NCI-H1436 (cell line): ENCODE measurements at places on chromosomes 16 and 17.

DNA sequence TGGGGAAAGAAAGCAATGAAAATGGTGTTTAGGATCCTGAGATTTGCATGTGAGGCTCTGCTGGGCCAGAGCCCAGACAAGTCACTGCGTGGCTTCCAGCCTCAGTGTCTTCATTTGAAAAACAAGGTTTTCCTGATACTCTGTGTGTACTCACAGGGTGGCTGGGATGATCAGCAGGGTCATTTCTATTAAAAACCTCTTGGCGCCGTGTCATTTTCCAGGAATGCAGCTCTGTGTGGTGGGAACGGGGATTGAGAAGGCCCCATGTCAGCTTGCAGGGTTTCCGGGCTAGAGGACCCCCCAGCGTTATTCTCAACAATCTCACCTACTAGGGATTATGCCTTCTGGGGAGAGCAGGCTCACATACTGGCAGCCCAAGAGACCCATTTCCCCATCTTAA, 73.5 kb downstream of the FOXL1 start:
- no peak for DNase-seq

- no peak for DNase-seq
Measured at GRCh38 chr16:54459509-54460262, 173.1 kb upstream of the IRX3 start.

DNA sequence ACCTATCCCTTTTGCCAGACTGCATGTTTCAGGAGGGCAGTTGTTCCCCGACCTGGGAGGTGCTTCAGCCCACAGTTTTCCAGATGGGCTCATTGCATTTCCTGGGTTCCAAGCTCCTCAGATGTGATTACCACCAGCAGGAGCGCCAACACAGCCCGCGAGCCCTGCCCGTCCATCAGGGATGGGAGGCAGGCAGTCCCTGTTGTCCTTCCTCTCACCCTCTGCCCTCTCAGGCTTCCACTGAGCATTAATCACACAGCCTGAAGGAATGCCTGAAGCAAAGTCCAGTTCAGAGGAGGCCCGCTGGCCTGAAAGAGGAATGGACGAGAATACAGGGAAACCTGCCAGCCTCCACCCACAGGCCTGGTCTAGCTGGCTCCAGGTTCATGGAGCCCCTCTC, 256.3 kb upstream of the SDK2 start:
- no peak for DNase-seq

GRCh38 chr16:71840052-71840451, 5.7 kb upstream of the ATXN1L start:
- no peak for DNase-seq

DNA sequence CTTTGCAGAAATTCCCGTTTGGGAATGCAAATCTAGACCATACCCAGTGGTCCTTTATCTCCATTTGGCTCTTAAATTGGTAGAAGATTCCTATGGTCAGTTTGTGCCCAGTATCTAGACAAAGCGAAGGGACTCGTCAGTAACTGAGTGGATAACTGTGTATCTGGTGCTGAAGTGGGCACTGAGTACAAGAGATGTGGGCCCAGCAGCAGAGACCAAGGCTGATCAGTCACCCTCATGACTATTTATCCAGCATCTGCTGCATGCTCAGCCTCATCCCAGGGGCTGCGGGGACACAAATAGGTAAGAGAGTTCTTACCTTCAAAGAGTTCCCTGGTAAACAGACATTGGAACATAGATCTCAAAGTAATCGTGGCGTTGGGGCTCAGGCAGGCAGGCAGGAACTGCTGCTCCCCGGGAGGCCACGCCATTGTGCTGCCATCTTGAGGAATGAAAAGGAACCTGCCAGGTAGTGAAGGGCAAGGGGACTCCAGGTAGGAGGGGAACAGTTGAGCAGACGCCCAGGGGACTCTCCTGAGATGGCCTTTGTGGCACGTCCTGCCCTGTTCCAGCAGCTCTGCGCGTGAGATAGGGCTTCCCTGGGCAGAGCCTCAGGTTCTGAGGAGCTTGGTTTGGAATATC, 10.3 kb downstream of the NT5M start:
- peak; percentile 39 for DNase-seq

DNA sequence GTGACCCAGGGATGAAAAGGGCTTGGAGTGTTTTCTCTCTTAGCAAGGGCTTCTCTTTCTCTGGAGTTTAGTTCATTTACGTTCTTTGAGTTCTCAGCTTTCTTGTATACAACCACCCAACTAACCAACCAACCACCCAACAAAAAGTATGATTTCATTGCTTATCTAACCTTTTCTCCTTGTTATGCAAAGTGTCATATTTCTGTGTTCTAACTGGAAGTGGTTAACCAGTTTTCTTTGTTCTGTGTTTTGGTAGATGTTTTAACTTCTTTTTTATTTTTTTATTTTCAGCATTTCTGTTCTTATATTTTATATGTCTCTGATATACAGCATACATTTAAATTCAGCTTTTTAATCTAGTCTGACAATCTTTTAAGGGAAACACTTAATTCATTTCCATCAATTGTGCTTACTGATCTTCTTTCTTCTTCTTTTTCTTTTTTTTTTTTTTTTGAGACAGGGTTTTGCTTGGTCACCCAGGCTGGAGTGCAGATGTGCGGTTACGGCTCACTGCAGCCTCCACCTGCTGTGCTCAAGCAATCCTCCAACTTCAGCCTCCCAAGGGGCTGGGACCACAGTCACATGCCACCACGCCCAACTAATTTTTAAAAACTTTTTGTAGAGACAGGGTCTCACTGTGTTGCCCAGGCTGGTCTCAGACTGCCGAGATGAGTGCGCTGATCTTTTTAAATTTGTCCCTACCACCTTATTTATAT, 29.6 kb downstream of the NLK start:
- no peak for DNase-seq
